ENCODE measurements at places on chromosomes 5 and 9.

- DNase-seq, result no peak
Measured at GRCh38 chr5:39977066-39977655, 552.4 kb upstream of the DAB2 start.

GRCh38 chr5:20113931-20114330, 125.9 kb upstream of the CDH18 start:
- DNase-seq, result no peak

DNA sequence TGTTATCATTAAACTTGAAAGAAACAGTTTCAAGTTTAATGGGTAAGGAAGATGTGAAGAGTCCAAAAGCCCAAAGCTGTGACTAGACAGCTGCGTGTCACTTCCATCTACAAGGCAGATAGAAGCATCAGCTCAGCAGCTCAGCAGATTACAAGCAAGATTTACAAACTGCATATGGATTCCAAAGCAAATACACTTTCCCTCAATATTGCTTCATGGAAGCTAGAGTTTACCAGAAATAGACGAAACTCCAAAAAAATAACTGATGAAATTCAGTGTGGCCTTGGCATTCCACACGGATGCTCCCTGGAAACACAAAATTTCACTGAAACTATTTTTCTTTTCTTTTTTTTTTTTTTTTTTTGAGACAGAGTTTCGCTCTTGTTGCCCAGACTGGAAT, 17.9 kb downstream of the MYO10 start:
- no peak for DNase-seq

DNA sequence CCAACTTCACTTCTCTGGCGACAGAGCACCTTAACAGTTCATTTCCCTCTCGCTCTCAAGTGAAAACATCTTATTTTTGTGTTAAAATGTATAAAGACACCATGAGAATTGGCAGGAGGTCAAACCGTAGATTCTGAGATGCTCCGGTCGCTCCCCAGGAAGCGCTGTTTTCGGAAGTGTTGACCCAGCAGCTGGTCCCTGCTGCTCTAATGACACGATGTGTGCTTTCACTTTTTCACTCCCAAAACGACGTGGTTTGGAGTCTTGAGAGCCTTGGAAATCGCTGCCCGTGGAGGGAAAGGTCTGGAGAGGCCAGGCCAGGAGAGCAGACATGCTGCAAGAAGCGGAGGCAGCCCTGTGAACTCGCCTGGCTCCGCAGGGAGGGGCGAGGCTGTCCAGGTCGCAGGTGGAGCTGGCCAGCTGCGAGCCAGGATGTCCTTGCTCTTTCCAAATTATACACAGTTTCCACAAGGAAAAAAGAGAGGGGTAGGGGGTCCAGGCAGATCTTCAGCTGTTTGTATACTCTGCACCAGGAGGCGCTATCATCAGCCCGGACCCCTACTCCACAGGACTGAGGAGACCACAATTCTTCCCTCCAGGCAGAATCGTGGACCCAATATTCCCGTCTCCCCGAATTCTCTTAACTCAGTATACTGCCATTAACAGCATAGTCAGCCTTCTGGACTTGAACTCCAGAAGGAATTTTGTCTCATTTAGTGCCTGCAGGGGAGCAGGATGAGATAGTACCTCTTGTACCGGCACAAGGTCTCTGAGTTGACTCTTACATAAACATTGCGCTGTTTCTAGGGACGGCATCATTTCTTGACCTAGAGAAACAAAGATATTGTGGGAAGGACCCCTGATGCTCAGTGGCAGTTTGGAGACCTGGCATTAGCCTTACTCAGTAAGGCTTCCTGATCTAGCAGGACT, 248.6 kb upstream of the ANKRD55 start:
- DNase-seq, result peak; percentile 30

- peak; percentile 91 for DNase-seq
Measured at GRCh38 chr9:130243015-130243881, 22.3 kb upstream of the HMCN2 start.

- peak; percentile 60 for DNase-seq
Measured at GRCh38 chr5:154302161-154302560, 111.6 kb downstream of the GALNT10 start.

DNA sequence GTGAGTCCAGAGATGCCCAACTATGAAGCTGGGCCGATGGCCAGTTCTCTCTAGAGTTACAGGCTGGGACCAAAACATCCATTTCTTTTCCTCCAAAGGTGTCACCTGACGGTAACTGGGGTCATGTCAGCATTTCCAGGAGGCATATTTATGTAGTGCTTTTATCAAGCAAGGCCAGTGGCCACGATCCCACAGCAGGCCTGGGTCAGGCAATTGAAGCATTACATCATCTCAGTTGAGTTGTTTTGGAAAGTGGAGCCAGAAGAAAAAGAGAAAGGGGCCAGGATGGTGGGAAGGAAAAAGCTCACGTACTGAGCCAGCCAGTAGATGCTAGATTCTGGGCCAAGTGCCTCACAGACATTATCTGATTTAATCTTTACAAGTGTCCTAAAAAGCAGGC, 73.9 kb upstream of the BRINP1 start:
- DNase-seq, result no peak

- no peak for DNase-seq
Measured at GRCh38 chr5:91229031-91229727, 153.9 kb downstream of the ARRDC3 start.

DNA sequence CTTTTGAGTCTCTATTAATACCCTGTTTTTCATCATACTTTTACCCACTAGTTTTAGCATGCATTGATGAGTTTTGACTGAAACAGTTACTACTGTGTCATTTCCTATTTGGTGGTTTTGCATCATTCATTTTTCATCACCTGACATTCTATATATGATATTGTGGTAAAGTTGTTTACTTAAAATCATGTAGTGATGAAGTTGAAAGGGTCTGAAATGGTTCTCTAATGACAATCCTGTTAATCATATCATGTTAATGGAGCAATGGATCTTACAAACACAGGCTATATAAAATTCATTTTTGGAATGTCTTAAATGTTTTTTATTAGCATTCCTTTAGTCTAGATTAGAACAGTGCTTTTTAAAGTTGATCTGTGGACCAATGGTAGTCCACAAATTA, 84.1 kb downstream of the ERBIN start:
- no peak for DNase-seq

GRCh38 chr9:125990186-125990792, 243.1 kb downstream of the PBX3 start:
- no peak for DNase-seq

- no peak for DNase-seq
Measured at GRCh38 chr9:104247899-104248460, 153.9 kb downstream of the SMC2 start.

Data from nephron progenitor cell (in vitro differentiated cells).